IPS-NIHi11 (cell line): ENCODE measurements at places on chromosomes 7 and 10.

- no peak for DNase-seq
Measured at GRCh38 chr7:176381-176780, 16.0 kb upstream of the FAM20C start.

GRCh38 chr7:114419441-114420272 is 5.0 kb downstream of the FOXP2 start:
- DNase-seq: no peak

GRCh38 chr10:69065406-69066361 is 22.2 kb upstream of the SRGN start:
- DNase-seq: no peak

GRCh38 chr7:128275681-128276080 is 34.6 kb downstream of the LEP start:
- DNase-seq: no peak

DNA sequence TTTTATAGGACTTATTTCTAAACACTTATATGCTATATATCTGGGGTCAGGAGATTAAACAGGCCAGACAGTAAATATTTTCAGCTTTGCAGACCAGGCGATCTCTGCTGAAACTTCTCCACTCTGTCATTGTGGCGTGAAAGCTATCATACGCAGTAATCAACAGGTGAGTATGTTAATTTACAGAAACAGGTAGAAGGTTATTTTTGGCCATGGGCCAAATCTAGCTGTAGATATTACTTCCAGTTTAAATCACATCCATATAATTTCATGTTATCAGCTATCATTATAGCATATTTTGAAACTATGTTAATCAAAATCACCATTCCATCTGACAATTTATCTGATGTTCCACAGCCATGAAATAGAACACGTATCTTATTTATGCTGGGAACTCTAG is 67.8 kb downstream of the GPR37 start:
- no peak for DNase-seq

DNA sequence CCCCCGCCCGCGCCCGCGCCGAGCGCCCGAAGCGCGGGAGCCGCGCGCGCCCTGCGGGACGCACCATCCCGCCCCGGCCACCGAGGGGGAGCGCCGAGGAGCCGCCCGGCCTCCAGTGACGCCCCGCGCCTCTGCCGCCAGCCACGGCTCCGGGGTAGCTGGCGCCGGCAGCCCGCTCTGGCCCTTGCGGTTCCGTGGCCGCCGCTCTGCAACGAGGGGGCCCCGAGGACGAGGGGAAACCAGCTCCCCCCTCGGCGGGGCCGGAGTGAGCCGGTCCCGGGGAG is at the start of gene PAXIP1:
TSS of gene PAXIP1 (minus strand) at position 33 of the 284 bp plus-strand sequence. CDS start 195 bp downstream, outside the sequence.
- no peak for DNase-seq

GRCh38 chr10:7417103-7417623 is 6.3 kb upstream of the SFMBT2 start:
- no peak for DNase-seq

DNA sequence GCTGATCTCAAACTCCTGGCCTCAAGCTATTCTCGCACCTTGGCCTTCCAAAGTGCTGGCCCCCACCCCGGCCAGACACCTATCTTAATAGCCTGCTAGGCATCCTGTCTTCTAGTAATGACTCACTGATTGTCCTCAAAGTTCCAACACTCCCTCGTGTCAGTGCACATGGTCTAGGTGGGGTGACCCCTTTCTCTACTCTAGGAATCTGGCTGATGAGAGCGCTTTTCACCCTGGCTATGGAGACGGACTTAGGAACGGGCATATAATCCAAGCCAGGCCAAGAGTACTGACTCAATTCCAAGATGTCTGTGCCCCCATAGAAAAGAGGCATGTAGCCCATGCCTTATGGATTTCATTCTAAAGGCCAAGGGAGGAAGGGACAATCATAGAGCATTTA is 67.0 kb downstream of the PRLHR start:
- no peak for DNase-seq

DNA sequence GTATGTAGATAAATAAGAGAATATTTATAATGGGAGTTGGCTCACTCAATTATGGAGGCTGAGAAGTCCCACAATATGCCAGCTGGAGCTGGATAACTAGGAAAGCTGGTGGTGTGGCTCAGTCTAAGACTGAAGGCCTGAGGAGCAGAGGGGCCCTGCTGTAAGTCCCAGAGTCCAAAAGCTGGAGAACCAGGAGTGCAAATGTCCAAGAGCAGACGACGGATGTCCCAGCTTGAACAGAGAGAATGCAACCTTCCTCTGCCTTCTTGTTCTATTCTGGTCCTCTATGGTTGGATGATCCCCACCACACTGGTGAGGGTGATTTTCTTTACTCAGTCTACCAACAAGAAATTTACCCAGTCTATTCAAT is 13.2 kb downstream of the IL2RA start:
- DNase-seq: no peak

DNA sequence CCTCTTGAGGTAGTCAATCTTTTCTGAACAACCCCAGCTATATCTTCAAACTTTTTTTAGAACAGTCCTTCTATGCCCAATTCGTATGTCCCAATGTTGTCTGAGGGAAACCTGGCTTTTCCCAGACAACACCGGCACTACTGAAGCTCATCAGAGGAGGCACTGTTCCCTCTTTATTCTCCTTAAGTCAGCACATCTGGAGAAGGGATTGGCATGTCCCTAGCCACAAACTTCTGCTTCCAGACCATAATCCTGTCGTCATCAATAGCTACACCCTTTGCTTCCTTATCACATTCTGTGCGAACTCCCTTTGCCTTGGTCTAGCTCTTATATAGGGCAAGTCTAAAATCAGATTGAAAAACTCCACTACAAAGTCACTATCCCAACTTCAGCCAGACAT is 22.9 kb downstream of the PON3 start:
- DNase-seq: peak; percentile 15

GRCh38 chr10:2834214-2834613 is 233.1 kb upstream of the PFKP start:
- no peak for DNase-seq

- DNase-seq: no peak
Measured at GRCh38 chr7:138077809-138078208, 1.6 kb downstream of the AKR1D1 start.

DNA sequence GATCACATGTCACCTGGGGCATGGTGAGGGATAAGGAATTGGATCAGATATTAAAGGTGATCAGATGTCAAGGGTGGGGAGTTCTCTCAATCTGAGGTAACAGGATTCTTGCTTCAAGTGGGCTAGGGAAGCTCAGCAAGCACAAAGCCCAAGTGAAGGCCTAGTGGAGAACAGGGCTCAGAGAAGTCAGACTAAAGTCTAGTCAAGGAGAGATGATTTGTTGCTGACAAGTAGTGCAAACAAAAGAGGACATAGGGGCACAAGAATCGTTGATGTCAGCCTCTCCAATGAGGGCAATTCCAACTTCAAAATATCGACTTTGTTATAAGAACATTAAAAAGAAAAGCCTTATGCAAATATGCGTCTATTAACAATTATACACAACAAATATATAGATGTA is 852.8 kb upstream of the CELF2 start:
- DNase-seq: no peak

GRCh38 chr10:44263771-44264170 is 121.1 kb downstream of the CXCL12 start:
- no peak for DNase-seq

DNA sequence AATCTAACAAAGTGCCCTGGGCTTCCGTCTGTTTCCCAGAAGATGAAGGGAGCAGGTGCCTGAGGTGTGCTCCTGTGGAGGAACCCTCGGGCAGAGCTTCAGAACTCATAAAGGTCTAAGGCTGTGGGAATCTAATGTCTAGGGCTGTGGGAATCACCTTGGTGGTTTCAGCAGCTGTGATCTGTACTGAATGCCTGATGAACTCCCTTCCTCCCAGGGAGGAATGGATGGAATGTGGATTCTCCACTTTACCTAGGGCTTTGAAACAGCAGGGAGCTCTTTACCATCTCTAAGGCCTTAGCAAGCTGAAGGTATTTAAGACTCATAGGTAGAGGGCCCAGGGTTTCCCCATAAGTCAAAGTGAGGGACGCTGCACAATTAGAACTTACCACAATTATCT is 36.0 kb upstream of the SEMA3E start:
- peak; percentile 81 for DNase-seq
